ENCODE measurements at places on chromosomes 16 and 17.

- no peak for DNase-seq
- no peak overlapping the region for H3K27ac ChIP-seq
- H3K4me1 ChIP-seq, result no peaks in the 10 kb centered on the region
- H3K36me3 ChIP-seq, result no peaks in the 10 kb centered on the region
- H3K4me3 ChIP-seq, result no peak overlapping the region
Measured at GRCh38 chr17:43475494-43476089, 8.2 kb upstream of the DHX8 start.

DNA sequence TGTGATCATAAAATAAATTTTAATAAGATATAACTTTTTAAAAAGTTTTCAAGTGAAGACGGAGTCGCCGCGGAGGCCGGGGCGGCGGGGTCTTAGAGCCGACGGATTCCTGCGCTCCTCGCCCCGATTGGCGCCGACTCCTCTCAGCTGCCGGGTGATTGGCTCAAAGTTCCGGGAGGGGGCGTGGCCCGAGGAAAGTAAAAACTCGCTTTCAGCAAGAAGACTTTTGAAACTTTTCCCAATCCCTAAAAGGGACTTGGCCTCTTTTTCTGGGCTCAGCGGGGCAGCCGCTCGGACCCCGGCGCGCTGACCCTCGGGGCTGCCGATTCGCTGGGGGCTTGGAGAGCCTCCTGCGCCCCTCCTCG is at the start of gene FOXC2:
Gene FOXC2 (plus strand): TSS at position 229 of the 365 bp plus-strand sequence. CDS start 507 bp downstream, outside the sequence.
- DNase-seq, result peak; percentile 26
- H3K27me3 ChIP-seq, result peaks cover 69% of the 10 kb centered on the region
- H3K36me3 ChIP-seq, result no peaks in the 10 kb centered on the region
- peaks cover 28% of the 10 kb centered on the region for H3K4me1 ChIP-seq
- no peak within 1 kb of the TSS for H3K27ac ChIP-seq

- no peak overlapping the region for H3K4me3 ChIP-seq
- H3K27ac ChIP-seq, result no peak overlapping the region
- DNase-seq, result no peak
- no peaks in the 10 kb centered on the region for H3K4me1 ChIP-seq
- H3K27me3 ChIP-seq, result peaks cover 4% of the 10 kb centered on the region
Measured at GRCh38 chr16:83338138-83338537, 469.6 kb upstream of the HSBP1 start.

DNA sequence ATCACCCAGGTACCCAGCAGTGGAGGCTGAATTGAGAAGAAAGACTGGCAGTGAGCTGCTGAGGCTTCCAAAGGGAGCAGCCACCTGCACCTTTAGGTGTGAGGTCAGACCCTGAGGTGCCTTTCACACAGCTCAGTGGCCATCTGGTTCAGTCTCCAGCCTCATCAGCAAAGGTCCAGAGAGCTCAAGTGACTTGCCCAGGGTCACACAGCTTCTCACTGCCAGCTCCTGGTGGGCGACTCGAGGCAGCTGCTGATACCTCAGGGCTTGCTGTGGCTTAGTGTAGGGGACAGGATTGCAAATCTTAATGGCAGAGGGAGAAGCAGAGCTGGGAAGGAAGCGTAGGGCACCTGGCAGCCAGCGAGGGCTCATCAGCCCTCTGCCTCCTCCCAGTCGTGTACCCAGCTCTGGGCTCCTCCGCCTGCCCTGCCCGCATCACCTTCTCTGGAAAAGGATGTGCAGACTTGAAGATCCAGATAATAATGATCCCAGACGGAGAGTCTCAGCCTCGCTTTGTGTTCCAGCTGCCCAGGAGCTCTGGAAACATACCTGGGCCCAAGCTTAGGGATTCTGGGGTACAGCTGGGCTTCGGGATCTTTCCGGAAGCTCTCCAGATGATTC is 165.3 kb upstream of the GSE1 start:
- peaks cover 69% of the 10 kb centered on the region for H3K4me1 ChIP-seq
- H3K4me3 ChIP-seq, result no peak overlapping the region
- H3K36me3 ChIP-seq, result no peaks in the 10 kb centered on the region
- no peaks in the 10 kb centered on the region for H3K27me3 ChIP-seq

DNA sequence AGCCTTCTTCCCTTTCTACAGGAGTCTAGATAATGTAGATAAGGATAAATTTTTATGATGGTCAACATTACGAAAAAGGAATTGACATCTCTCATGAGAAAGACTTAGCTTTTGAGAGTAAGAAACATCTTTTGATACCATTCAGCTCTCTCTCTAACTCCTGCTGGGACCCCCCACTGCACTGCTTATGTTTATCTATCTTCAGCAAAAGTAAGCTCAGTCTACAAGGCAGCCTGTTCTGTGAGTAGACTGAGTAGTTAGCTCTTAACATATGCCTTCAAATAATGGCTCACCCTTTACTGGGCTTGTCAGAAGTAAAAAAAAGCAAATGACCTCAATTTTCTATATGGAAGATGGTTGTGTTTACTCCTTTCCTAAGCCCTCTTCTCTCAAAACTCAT is 372.2 kb upstream of the CDH11 start:
- no peak overlapping the region for H3K4me3 ChIP-seq
- DNase-seq, result no peak
- no peaks in the 10 kb centered on the region for H3K36me3 ChIP-seq
- no peak overlapping the region for H3K27ac ChIP-seq
- H3K27me3 ChIP-seq, result no peaks in the 10 kb centered on the region
- no peaks in the 10 kb centered on the region for H3K4me1 ChIP-seq

DNA sequence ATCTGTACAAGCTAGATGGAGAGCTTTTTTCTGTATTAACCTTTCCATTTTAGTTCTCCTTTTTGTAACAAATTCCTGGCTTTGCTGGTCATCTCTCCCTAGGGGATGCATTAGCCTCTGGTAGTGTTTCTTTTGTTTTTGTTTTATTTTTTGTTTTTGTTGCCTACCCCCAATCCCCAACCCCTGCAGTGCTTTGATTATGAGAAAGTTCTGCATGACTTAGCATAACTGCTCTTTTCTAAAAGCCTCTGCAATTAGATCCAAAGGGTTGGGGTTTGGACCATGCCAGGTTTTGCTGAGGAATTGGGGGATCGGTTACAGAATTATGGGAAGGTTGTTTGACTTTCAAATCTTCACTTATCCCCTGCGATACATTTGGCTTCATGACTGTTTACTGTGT is 98.2 kb downstream of the ADAMTS18 start:
- H3K27me3 ChIP-seq, result no peaks in the 10 kb centered on the region
- no peak for DNase-seq
- H3K4me3 ChIP-seq, result no peak overlapping the region
- H3K4me1 ChIP-seq, result no peaks in the 10 kb centered on the region

DNA sequence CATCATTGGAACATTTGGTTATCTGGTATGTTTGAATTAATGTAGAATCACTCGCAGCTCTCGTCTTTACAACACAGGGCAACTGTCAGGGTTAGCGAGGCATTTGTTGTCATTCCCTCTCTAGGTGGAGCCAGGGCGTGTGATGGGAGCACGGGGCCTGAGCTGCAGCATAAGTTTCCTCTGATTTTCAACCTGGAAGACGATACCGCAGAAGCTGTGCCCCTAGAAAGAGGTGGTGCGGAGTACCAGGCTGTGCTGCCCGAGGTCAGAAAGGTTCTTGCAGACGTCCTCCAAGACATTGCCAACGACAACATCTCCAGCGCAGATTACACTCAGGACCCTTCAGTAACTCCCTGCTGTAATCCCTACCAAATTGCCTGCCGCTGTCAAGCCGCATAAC is 37.2 kb downstream of the WIPI1 start:
- H3K4me3 ChIP-seq, result no peak overlapping the region
- DNase-seq, result no peak
- no peak overlapping the region for H3K27ac ChIP-seq
- H3K4me1 ChIP-seq, result peaks cover 19% of the 10 kb centered on the region
- no peaks in the 10 kb centered on the region for H3K27me3 ChIP-seq

- H3K4me1 ChIP-seq, result peaks cover 29% of the 10 kb centered on the region
- peak overlapping the region; percentile 87 for H3K4me3 ChIP-seq
- H3K36me3 ChIP-seq, result peaks cover 4% of the 10 kb centered on the region
- DNase-seq, result no peak
- H3K27ac ChIP-seq, result peak overlapping the region; percentile 71
Measured at GRCh38 chr17:48596735-48597527, 3.4 kb upstream of the HOXB5 start.

GRCh38 chr16:27217256-27217655 is 13.9 kb downstream of the KDM8 start:
- H3K4me1 ChIP-seq, result peaks cover 16% of the 10 kb centered on the region
- H3K36me3 ChIP-seq, result peaks cover 44% of the 10 kb centered on the region
- DNase-seq, result no peak
- no peaks in the 10 kb centered on the region for H3K27me3 ChIP-seq
- no peak overlapping the region for H3K4me3 ChIP-seq

DNA sequence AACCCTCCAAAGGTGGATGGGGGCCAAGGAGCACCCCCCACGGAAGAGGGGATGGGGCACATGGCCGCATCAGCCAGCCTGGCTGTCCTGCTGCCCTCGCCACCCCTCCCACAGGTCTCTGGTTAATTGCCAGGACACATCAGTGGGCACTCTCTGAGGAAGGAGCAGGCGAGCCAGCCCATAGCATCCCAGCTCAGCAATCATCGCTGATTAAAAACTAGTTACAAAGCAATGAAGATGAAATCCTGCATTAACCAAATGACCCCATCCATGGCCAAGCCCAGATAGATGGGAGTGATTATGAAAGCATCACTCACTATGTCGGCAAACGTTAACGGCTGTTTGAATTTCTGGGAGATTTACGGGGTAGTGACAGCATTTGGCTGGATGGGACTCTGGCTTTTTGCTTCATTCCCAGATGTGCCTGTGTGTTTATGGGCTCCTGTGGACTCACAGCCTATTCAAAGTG is 45.3 kb downstream of the CCDC182 start:
- no peak for DNase-seq
- H3K4me3 ChIP-seq, result no peak overlapping the region

GRCh38 chr16:4290236-4290830 is 17.5 kb upstream of the TFAP4 start:
- H3K4me1 ChIP-seq, result peaks cover 9% of the 10 kb centered on the region
- no peaks in the 10 kb centered on the region for H3K27me3 ChIP-seq
- H3K36me3 ChIP-seq, result no peaks in the 10 kb centered on the region
- no peak overlapping the region for H3K27ac ChIP-seq

DNA sequence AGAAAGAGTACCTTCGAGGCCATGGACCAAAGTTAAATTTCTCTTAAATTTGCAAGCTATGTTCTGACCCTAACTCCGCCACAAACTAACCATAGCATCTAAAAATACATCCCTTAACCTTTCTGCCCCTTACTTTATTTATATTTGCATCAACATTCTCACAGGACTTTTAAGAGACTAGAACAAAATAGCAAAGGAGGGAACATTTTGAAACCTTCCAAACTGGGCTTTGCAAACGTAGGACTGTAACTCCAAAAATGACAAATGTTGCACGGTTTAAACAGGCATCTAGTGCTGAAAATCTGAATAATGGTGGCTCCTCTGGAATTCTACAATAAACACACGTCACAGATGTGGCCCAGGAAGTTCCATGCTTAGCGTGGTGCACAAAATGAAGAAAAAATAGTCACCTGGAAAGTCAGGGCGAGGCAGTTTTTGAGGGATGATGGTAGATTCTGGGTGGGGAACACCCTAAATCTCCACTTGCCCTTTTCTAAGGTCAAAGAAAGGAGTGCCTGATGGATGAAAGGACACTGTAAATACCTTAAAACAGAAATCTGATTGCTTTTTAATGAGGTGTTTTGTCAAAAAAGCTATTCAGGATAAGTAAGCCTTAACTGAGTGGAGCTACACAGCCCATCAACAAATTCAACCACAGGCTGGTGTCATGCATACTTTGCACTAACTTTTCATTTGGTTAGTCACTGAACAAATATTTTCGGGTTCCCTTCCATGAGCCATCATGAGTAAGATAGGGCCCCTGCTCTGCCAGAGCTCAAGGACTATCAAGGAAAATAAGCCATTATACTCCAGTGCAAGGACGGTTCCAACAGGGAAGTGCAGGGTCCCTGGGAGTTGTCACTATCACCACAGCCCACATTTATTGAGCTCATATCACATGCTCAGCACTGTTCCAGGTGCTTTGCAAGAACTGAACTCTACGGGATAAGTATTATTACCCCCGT is 21.2 kb downstream of the ARHGAP17 start:
- no peak for DNase-seq
- no peak overlapping the region for H3K4me3 ChIP-seq
- peaks cover 87% of the 10 kb centered on the region for H3K4me1 ChIP-seq
- peaks cover 4% of the 10 kb centered on the region for H3K36me3 ChIP-seq

GRCh38 chr16:3119701-3120408 is 7.5 kb downstream of the ZNF205 start:
- no peak overlapping the region for H3K4me3 ChIP-seq
- DNase-seq, result no peak
- H3K27ac ChIP-seq, result no peak overlapping the region
- peaks cover 16% of the 10 kb centered on the region for H3K4me1 ChIP-seq

DNA sequence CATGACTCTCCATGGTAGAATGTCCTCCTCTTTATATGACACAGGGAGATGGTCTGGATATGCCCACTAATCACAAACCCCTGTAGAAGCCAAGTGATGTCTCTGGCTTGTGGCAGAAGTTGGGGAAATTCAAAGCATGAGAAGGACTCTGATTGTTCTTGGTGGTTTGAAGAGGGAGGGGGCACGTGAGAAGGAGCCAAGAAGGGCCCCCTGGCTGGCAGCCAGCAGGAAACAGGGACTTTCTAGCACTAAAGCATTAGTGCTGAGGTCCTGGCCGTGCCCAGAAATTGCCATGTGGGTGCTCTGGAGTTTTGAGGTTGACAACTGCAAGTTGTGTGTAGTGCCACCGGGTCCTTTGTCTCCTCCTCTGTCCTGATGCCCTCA is 199.9 kb downstream of the LGALS9B start:
- peak; percentile 60 for DNase-seq
- H3K27ac ChIP-seq, result peak overlapping the region; percentile 72
- H3K36me3 ChIP-seq, result no peaks in the 10 kb centered on the region
- peaks cover 47% of the 10 kb centered on the region for H3K4me1 ChIP-seq
- H3K27me3 ChIP-seq, result no peaks in the 10 kb centered on the region

DNA sequence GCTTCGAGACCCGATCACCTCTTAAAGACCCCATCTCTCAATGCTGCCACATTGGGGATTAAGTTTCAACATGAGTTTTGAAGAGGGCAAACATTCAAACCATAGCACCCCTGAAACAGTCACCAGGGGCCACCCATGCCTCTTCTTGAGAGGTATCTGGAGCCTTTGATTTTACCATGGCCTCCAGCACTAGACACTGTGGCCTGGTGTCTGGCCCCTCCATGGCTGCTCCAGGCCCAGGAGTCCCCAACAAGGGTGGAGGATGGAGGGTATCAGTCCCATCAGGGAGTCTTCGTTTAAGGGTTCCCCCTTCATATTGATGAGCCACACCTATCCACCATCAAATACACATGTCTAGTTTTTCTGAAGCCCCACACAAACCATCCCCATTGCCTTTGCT is 66.5 kb upstream of the CDH5 start:
- H3K27me3 ChIP-seq, result no peaks in the 10 kb centered on the region
- H3K4me1 ChIP-seq, result peaks cover 10% of the 10 kb centered on the region
- H3K4me3 ChIP-seq, result no peak overlapping the region
- no peaks in the 10 kb centered on the region for H3K36me3 ChIP-seq

Measured in naive thymus-derived CD8-positive, alpha-beta T cell (primary cell).